ENCODE measurements at places on chromosomes 1 and 21.

GRCh38 chr21:38182370-38182985 lies 74.3 kb upstream of the KCNJ15 start:
- no peak for DNase-seq

GRCh38 chr1:20725189-20726117 lies 7.0 kb downstream of the SH2D5 start:
- DNase-seq: no peak

DNA sequence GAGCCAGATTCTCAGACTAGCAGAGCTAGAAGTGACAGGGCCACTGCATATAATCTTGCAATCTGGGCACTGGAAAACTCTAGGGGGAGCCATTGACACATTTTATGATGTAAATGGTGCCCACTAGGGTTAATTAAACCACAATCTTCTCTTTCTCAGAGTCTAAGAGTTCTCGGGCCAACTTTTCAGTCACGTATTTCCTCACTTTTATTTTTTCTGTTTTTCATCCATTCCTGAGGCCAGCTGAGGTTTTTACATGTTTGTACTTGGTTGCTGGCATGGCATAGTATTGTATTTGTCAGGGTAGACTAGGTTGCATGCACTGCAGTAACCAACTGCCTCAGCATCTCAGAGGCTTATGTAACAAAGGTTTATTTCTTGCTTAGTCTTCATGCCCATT lies 138.2 kb downstream of the ZNF326 start:
- no peak for DNase-seq

DNA sequence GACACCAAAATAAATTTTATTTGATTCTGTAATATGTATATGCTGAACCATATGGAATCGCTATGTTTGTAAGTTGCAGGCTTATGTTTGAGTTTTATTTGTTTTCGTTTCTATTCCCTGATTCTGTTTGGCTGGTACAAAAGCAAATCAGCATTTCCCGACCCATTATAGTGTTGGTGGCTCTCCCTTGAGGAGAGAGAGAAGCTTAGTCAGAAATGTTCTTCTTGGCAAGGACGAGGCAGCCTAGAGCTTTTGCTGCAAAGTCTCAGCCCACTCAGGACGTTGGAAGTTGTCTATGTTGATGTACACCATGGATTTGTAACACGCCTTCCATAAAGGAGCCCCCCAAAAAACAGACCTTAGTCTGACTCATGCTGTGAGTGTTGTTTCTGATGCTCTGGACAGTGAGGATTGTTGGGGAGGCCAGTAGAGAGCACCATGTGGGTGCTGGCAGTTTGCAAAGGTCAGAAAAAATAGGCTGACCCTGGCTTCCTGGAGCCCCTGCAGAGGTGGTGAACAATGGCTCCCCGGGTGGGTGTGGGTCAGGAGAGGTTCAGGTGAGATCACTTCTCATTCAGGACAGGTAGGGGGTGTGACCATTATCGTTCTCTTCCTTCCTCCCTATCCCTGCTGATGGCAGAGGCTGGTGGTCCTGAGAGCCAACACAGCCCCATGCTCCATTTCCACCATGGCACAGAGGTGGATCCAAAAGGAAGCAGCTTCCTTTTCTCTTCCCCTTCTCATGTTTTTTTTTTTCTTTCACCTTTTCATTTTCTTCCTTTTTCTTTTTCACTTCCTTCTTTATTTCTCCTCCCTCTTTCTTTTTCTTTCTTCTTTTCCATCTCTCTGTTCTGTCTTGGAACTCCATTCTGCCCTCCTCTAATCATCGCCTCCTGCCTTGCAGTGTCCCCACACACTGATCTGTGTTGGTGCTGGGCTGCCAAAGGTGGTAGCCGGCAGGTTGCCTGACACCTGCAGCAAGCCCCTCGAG lies 84.4 kb upstream of the CNTN2 start:
- DNase-seq: no peak

GRCh38 chr1:46508757-46509156 lies 19.1 kb downstream of the DMBX1 start:
- DNase-seq: no peak

DNA sequence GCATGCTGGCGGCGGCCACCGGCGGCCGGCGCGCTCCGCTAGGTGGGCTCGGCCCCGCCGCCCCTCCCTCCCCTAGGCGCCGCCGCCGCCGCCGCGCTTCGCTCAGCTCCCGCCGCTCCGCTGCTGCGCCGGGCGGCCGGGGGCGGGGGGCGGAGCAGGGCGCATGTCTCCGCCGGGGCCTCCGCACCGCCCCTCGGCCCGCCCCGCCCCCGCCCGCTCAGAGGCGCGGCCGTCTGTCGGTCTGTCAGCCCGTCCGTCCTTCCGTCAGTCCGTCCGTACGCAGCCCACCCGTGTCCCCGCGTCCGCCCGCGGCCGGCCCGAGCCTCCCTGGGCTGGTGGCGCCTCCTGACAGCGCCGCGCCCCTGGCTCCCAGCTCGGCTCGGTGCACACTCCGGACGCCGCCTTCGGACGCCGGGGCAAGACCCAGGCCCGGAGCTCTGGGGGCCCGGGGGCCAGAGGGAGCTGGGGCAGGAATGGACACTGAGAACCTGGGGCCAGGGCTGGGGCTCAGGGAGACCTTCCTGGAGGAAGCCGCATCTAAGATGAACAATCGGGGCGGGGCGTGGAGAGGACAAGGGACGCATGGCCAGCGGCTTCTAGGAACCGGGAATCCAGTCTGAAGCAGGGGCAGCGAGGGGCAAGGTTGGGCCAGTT lies at the start of gene GPR153:
TSS of gene GPR153 (minus strand) at position 138 of the 654 bp plus-strand sequence. CDS start 6,193 bp downstream, outside the sequence.
- DNase-seq: no peak

DNA sequence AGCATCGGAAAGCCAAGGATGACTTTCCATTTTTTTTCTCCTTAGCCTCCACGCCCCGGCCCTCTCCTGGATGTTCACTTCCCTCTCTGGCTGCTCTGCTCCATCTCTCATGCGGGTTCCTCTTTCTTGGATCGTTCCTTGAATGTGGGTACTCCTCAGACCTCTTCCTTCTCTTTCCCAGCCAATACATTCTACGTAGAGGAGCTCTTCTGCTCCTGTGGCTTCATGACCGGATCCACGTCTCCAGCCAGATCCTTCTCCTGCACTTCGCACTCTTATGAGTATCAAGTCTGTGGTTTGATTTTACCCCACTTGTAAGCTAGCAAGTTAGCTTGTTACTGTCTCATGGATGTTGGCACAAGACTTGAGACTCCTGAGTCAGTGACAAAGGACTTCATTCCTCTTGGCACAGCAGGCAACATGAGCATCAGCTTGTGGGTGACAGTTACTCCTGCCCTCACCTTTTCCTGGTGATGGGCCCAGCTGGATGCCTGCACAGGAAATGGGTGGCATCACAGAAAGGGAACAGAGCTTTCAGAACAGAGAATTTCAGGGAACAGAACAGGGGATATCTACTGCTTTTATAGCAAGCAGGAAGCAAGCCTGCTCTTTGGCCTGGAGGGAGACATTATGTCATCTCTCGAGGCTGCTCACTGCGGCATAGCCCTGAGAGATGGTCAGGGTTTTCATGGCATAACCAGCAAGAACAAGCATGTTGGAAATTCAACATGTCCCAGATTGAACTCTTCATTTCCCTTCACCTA lies 100.1 kb upstream of the KIF26B start:
- DNase-seq: no peak

GRCh38 chr1:39272798-39273469 lies 68.4 kb downstream of the MACF1 start:
- no peak for DNase-seq

DNA sequence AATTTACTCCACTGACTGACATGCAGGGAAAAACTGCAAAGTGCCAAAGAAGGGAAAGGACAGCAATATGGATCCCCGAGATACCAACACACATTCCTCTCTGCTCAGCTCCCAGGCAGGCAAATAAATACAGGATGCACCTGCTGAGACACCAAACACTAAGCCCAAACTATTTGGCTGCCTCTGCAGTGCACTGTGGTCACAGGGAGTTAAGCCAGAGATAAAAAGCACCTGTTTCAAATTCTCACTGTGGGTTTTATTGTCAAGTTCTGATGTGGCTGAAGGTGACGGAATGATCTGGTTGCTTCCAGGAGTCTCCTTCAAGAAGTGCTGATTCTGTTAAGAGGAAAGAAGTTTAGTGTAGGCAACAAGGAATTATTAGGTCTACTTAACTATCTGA lies 17.7 kb downstream of the TEX38 start:
- no peak for DNase-seq

GRCh38 chr1:56297208-56297607 lies 282.2 kb downstream of the PLPP3 start:
- no peak for DNase-seq

DNA sequence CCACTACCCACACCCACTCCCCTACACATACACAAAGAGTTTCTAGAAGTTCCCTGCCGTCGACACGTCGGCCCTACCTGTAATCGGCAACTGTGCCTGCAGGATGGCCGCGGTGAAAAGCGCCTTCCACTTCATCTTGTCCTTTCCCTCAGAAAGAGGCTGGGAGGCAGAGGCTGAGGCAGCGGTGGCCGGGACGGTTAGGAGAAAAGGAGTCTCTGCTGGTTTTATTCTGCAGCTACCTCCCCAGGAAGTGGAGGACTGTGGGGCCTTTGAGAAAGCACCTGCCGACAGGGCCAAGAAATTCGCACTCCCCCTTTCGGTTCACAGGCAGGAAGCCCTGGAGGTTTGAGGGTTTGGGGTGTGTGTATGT lies at the start of gene CD247:
TSS of gene CD247 (minus strand) at position 199 of the 370 bp plus-strand sequence. CDS start at position 135, 64 bp downstream.
- DNase-seq: peak; percentile 53

DNA sequence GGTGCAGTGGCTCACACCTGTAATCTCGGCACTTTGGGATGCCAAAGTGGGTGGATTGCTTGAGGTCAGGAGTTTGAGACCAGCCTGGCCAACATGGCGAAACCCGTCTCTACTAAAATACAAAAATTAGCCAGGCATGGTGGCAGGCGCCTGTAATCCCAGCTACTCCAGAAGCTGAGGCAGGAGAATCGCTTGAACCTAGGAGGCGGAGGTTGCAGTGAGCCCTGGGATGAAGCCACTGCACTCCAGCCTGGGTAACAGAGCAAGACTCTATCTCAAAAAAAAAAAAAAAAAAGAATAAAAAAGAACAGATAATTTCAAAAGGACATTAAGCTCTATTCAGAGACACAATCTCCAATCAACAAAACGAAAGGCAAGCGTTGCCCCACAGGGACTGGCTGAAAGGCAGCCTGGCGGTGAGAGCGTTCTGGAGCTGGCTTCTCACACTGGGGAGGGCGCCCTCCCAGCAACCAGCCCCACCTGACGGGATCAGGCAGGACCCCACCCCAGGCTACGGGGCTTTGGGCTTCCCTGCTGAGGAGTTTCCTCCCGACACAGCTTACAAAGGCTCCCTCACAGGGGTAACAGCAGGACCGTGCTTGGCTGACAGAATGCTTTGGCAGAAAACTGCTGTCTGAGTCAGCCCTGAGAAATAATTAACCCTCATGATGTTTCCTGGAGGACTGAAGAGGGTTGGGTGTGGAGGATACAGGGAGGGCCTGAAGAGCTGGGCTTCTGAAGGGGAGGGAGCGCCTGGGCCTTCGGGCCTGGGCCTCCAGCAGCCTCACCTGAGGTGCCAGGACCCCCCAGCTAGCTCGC lies 31.1 kb upstream of the SRP9 start:
- DNase-seq: no peak

DNA sequence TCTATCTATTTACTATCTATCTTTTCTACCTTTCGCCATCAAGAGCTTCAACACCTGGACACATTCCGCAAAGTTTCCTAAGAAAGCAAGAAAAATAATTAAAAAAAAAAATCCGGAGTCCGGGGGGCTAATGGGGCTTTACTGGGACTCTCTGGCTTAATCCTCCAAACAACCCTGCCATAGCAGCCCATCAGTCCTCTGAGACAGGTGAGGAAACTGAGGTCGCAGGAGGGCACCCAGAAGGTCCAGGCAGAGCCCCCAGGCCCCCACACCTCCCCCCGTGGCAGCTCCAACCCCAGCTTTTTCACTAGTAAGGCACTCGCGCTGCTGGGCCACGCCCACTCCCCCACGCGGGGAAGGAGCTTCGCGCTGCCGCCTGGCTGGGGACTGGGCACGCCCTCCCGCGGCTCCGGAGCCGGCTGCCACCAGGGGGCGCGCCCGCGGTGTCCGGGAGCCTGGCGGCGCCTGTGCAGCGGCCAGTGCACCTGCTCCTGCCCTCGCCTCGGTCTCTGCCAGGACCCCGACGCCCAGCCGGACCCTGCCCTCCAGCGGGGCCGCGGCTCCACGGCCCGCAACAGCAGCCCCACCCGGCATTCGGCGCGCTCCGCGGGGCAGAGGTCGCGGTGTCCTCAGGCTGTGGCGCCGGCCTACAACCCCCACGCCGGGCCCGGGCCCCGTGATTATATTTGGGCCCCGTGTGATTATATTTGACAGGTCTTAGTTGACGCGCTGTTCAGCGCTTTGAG lies 54.1 kb upstream of the SAMD11 start:
- DNase-seq: peak; percentile 70

- DNase-seq: no peak
Measured at GRCh38 chr1:178376008-178376407, 120.8 kb downstream of the CLEC20A start.

DNA sequence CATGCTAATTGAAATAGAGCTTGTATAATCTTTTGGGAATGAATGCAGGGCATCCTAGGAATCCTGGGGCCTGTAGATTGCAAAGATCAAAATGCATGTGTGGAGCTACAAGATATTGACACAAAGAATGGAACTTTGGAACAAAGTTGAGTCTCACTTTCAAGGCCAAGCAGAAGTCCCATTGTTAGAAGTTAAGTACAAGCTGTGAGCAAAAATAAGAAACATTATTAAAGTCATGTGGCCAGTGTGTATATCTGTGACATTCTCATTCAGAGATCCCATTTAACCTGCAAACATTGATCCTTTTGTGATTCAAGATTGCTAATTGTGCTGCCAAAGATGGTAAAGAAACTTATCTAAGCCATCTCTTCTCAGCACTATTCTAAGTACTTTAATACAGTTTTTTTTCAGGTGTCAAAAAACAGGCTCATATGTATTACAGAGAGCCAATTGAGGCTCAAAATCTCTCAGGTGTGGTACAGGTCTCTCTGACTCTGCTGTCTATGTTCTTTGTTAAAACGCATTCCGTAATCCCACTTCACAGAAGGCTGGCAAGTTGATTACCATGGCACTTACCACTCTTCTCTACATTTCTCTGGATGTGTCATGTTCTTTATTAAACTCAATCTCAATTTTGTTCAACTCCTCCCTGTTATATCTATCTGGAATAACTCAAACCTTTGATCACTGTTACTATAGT lies 704.4 kb upstream of the NEGR1 start:
- DNase-seq: no peak
